ENCODE measurements at places on chromosomes 16 and 17. TPM values are rescaled to one million over a fixed set of nuclear protein-coding genes. Genes with fewer than 3 reads are reported as not detected.

DNA sequence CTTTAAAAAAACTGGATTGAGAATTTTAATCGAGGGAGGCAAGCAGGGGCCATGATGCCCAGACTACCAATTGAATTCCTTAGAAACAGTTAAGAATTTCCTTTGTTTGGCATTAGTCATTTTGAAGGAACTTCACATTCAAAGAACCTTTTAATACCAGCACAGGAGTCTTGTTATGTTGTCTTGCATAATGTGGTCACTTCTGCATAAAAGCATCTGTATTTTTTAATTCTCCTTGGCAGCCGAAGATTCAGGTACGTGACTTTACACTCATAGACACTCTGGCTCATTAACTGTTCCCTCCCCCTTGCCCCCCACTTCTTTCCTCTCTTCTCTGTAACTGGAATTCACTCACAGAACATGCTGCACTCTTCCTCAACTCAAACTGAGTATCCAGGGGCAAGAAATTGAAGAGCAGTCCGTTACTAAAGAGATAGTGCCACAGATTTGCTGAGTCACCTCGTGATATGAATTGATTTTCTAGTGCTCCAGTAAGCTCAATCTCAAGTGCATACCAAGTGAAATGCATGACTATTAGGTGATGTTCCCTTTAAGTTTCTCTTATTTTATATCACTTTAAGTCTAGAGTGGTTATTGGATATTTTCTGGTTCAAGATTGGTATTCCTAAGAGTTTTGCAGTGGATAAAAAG lies 572.2 kb upstream of the SOX9 start:
- no peaks in the 10 kb centered on the region for H3K36me3 ChIP-seq
- no peak overlapping the region for H3K4me3 ChIP-seq
- no peak for DNase-seq
- no peaks in the 10 kb centered on the region for H3K4me1 ChIP-seq

DNA sequence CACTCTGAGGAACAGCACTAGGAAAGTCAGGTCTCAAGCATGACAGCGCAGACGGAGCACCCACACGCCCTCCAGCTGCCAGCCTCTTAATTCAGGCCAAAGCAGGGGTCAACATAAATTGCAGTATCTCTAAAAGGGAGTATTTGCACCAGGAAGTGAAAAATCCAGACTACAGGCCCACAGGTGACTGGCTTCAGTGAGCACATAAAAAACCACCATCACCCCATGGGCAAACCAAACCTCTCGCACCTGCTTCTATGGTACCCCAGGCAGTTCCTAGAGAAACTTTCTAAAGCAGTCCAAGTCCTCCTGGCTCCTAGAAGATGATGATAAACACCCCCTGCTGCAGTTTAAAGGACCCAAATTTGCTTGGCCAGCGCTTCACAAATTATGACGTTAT lies 129.8 kb downstream of the ZNF423 start:
- H3K27ac ChIP-seq, result no peak overlapping the region
- H3K27me3 ChIP-seq, result no peaks in the 10 kb centered on the region
- no peaks in the 10 kb centered on the region for H3K36me3 ChIP-seq
- no peaks in the 10 kb centered on the region for H3K4me1 ChIP-seq

DNA sequence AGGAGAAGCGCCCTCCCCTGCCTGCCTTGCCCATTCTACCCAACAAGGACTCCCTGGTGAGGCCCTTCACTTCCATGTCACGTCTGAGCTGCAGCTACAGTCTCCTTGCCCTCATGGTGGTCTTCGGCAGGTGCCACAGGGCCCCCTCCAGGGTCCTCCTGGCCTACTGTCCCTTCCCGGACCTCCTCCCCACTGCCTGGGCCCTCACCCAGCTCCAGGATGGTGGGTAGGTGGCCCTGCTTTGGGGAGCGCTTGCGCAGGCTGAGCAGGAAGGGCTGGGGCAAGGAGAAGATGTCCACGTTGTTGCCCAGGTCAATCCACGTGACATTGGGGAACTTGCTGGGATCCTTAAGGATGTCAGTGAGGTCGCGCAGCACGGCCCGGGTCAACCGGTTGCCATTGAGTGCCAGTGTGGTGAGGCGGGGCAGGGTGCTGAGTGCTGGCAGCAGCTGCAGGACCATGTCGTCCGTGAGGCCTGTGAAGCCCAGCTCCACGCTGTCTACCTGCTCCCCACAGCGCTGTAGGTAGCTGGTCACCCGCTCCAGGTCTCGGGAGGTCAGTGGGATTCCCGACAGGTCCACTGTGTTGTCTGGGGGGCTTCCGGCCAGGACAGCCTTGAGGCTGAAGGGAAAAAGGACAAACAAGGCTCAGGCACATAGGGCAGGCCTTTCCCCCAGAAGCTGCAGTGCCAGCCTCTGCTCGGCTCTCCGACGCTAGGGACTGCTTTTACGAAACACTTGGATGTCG lies 28.3 kb downstream of the TRPV2 start:
- DNase-seq, result no peak
- H3K4me1 ChIP-seq, result peaks cover 28% of the 10 kb centered on the region
- peaks cover 27% of the 10 kb centered on the region for H3K36me3 ChIP-seq
- H3K27ac ChIP-seq, result peak overlapping the region; percentile 70

GRCh38 chr17:12765548-12765947 lies 23.8 kb upstream of the ARHGAP44 start:
- H3K27ac ChIP-seq, result no peak overlapping the region
- H3K4me3 ChIP-seq, result no peak overlapping the region
- peaks cover 2% of the 10 kb centered on the region for H3K27me3 ChIP-seq
- no peaks in the 10 kb centered on the region for H3K4me1 ChIP-seq

Gene PRR35
- 2.2 TPM for total RNA-seq

DNA sequence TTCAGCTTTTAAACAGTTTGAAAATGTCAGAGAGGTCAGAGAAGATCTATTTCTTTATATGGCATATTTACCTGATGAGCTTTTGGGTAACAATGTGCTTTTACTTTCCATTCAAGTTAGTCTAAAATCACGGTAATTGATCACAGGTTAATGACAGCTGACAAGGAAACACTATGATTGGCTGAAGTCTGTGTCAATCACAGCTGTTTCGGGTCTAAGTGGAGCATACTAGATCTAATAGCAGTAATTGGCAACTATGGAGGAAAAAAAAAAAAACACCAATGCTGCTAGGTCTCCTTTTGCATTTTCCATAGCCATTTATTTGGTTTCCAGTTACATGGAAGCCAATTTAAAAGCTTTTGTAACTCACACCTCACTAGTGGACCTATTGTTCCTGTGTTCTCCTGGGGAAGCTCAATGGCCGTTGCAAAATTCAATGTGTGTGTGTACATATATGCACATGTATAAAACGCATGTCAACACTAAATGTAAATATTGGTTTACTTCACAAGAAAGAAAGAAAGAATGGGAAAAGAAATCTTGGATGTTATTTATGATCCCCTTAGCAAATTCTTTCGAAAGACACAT lies 568.3 kb upstream of the ZFHX3 start:
- H3K4me1 ChIP-seq, result no peaks in the 10 kb centered on the region
- DNase-seq, result no peak
- H3K36me3 ChIP-seq, result no peaks in the 10 kb centered on the region
- H3K27me3 ChIP-seq, result peaks cover 3% of the 10 kb centered on the region

GRCh38 chr16:354291-354881 lies 1.9 kb upstream of the AXIN1 start:
- peaks cover 8% of the 10 kb centered on the region for H3K4me1 ChIP-seq
- H3K4me3 ChIP-seq, result no peak overlapping the region
- H3K27ac ChIP-seq, result no peak overlapping the region
- DNase-seq, result no peak
- H3K36me3 ChIP-seq, result no peaks in the 10 kb centered on the region

GRCh38 chr17:44284024-44284400 lies 16.1 kb upstream of the SLC4A1 start:
- no peaks in the 10 kb centered on the region for H3K27me3 ChIP-seq
- no peaks in the 10 kb centered on the region for H3K36me3 ChIP-seq
- no peaks in the 10 kb centered on the region for H3K4me1 ChIP-seq
- H3K4me3 ChIP-seq, result no peak overlapping the region
- no peak for DNase-seq

Gene HBA2
- not detected for total RNA-seq

- H3K4me1 ChIP-seq, result peaks cover 23% of the 10 kb centered on the region
- no peaks in the 10 kb centered on the region for H3K27me3 ChIP-seq
- H3K27ac ChIP-seq, result no peak overlapping the region
- no peak for DNase-seq
- H3K36me3 ChIP-seq, result no peaks in the 10 kb centered on the region
- H3K4me3 ChIP-seq, result no peak overlapping the region
These were observed 49.7 kb downstream of the ZNRF1 start for GRCh38 chr16:75048530-75048929.

DNA sequence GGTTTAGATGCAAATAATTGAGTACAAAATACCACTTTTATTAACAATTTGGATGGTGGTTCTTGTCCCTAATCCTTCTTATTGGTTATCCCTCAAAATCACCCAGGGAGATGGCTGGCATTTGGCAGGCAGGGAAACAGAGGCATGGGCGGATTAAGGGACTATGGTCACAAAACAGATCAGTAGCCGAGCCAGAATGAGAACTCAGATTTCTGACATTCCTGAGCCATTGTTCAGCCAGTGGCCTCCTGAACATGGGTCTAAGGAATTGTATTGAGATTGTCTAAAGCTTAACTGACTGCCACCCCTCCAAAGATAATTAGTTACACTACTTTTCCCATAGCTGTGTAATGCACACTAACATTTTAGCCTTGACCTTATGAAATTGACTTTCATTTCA lies 88.4 kb downstream of the CHD9NB start:
- no peaks in the 10 kb centered on the region for H3K4me1 ChIP-seq
- no peaks in the 10 kb centered on the region for H3K36me3 ChIP-seq
- H3K4me3 ChIP-seq, result no peak overlapping the region

DNA sequence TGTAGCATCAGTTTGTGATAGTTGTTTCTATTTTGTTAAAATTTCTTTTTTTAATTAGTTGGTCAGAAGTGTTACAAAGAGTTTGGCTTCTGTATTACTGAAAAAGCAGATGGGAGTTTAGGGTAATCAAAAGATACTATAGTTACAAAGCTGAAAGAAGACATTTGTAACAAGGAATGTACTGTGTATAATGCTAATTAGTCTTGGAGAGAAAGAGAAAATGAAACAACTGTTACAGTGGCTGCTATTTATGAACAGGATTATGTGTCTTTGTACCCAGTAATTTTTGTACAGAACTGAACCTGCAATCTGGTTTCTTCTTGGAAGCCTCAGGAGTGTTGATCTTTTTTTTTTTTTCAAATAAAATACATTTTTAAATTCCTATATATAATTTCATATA lies 14.3 kb downstream of the GDPD1 start:
- no peak for DNase-seq
- H3K27ac ChIP-seq, result no peak overlapping the region
- no peaks in the 10 kb centered on the region for H3K36me3 ChIP-seq

Gene KCNH6
- total RNA-seq, result not detected

Gene ARHGAP23
- 33.0 TPM for total RNA-seq

DNA sequence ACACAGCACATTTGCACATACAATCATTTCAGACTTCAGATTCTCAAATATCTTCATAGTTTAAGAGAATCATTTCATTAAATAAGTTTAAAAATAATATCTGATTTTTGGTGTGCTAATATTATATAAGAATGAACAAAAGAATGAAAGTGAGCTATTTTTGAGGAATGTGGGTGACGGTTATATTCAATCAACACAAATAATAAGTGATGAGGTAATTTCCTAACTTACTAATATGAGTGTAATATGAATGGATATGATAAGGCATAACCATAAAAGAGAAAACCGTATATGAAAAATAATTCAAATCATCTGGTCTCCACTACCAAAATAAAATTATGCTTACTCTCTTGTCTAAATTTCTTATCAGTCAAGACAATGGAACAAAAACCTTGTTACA lies 68.4 kb upstream of the NACA2 start:
- DNase-seq, result no peak
- H3K27me3 ChIP-seq, result peaks cover 9% of the 10 kb centered on the region
- H3K36me3 ChIP-seq, result no peaks in the 10 kb centered on the region
- no peaks in the 10 kb centered on the region for H3K4me1 ChIP-seq
- H3K4me3 ChIP-seq, result no peak overlapping the region
- H3K27ac ChIP-seq, result no peak overlapping the region

DNA sequence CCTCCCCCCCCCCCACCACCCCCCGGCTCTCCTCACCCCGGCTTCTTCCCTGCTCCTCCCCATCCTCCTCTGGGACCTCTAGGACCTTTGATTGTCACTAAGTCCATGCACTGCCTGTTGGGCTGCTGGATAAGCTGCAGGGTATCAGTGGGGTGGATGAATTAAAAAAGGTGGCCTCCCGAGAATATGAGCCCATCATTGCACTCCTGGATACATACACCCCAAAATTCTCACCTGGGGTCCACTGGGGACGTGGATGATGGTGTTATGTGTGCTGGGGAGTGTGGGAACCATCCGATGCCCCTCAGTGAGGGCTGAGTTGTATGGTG lies 88.8 kb downstream of the IRF8 start:
- no peak for DNase-seq
- peaks cover 2% of the 10 kb centered on the region for H3K27me3 ChIP-seq
- no peak overlapping the region for H3K27ac ChIP-seq
- H3K36me3 ChIP-seq, result no peaks in the 10 kb centered on the region

Gene ABCA8
- total RNA-seq, result 0.23 TPM

- no peaks in the 10 kb centered on the region for H3K4me1 ChIP-seq
- no peak overlapping the region for H3K27ac ChIP-seq
- no peak overlapping the region for H3K4me3 ChIP-seq
- no peak for DNase-seq
- no peaks in the 10 kb centered on the region for H3K27me3 ChIP-seq
These were observed 31.5 kb downstream of the WSCD1 start for GRCh38 chr17:6101706-6102105.
